Stimulated activated CD4-positive, alpha-beta T cell treated with anti-CD3 and anti-CD28 coated beads, Interleukin-12 subunit alpha, Interleukin-12 subunit beta, amount 100 ng/mL, for 24 hours (primary cell): ENCODE measurements at places on chromosomes 12 and 14.

DNA sequence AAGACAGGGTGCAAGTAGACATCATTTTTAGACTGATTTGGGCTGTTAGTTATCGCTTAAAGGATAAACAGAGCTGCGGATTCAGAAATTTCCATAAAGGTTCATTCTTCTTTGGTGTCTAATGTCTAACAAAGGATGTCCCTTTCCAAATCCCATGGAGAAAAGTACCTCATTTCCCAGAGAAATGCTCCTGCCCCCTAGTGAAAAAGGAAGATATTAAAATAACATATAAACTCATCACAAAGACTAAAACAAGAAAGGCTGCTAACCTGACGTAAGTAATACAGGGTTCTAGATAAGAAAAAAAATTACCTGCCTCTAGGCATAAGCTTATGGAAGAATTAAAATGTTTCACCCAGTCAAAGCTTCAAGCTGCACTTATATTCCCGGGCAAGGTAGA lies 22.8 kb downstream of the ARMH4 start:
- DNase-seq = no peak

- DNase-seq = peak; percentile 42
Measured at GRCh38 chr14:73786636-73787485, 64.8 kb upstream of the PTGR2 start.

GRCh38 chr12:109743076-109743910 lies 29.7 kb downstream of the FAM222A start:
- DNase-seq = no peak

DNA sequence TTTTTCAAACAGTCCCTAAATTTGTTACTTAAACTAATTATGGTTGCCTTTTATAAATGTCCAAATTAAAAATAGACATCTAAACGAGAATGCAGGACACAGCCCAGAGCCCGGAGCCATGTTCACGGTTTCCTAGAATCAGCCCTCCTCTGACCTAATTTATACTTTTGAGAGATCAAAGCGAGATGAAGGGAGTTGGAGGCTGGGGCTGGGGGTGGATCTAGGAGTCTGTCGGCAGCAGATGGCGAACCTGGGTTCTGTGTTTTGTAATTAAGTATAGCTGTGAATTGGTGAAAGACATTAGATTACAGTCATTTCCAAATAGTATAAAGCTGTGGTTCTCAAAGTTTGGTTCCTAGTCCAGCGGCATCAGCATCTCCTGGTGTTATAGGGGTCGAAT lies 210.1 kb downstream of the SLC41A2 start:
- DNase-seq = no peak

DNA sequence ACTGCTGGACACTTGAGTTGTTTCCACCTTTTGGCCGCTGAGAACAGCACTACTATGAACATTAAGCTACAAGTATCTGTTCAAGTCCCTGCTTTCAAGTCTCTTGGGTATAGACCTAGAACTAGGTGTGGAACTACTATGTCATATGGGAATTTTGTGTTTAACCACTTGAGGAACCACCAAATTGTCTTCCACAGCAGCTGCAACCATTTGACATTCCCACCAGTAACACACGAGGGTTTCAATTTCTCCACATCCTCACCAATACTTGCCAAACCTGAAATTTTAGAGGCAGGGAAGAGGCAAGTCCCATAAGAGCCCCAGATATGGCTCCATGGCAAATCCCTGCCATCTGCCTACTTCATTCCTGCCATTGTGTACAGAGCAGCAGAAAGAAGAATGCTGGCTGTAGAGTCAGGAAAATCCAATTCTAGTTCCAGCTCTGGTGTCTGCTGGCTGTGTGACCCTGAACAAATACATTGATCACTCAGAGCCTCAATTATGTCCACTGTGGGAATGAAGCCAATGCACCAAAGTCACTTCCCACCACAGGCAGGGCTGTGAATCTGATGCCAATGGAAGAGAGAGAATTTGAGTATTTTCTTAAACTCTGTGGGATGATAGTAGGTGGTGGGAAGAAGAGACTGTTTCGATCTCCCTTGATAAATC lies 17.8 kb downstream of the PITPNM2 start:
- no peak for DNase-seq

DNA sequence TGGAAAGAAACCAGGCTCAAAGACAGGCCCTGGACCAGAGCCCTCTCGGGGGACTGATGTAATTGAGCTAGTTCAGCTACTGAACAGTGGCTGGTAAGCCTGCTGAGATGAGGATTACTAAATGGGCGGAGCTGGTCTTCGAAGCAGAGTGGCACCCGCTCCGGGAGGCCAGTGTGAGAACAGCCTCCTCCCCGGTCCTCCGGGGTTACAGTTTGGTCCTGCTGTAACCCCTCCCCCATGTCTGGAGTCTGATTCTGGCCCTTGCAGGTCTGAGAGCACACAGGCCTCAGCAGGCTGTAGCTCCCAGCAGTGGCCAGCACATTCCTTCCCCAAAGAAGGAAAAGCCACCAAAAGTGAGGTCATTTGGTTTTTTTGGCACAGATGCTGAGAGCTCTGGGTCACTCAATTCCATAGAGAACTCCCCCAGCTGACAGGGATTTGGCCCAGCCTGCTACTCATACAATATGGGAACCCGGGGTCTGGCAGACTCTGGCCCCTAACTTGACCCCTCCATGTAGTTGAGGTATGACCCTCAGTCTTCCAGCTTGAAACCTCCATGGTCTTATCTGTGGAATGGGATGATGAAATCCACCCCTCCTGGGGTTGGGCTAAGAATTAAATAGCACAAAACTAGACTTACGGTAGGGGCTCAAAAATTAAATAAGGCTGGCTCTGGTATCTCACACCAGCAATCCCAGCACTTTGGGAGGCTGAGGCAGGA lies 39.0 kb downstream of the ACTN1 start:
- no peak for DNase-seq
